ENCODE measurements at places on chromosomes 2 and 18. TPM values are rescaled to one million over a fixed set of nuclear protein-coding genes. Genes with fewer than 3 reads are reported as not detected.

Gene GGCX
- 76.6 TPM for total RNA-seq

Gene PLCD4
- 11.8 TPM for total RNA-seq

Gene CSRNP3
- 3.0 TPM for total RNA-seq

Gene KCNG3
- not detected for total RNA-seq

Gene INPP4A
- total RNA-seq, result 18.8 TPM

Gene SERPINB7
- 0.87 TPM for total RNA-seq

Gene PLEKHH2
- total RNA-seq, result 5.7 TPM

Gene EDAR
- total RNA-seq, result not detected

Gene TMEFF2
- total RNA-seq, result 2.8 TPM

Gene LRP1B
- total RNA-seq, result not detected

Gene LBH
- 336 TPM for total RNA-seq

Gene ADD2
- total RNA-seq, result not detected

Gene IL18RAP
- total RNA-seq, result not detected

Gene PPIL3
- 51.9 TPM for total RNA-seq

Gene TSPYL6
- total RNA-seq, result under 0.01 TPM

Gene TWIST2
- 297 TPM for total RNA-seq

Gene GCG
- total RNA-seq, result not detected

Gene SCYGR4
- total RNA-seq, result not detected

Gene SKOR2
- total RNA-seq, result not detected

Gene SLC9A4
- not detected for total RNA-seq

Gene ASAP2
- 33.3 TPM for total RNA-seq

Gene GBX2
- not detected for total RNA-seq

Gene PEX13
- 26.0 TPM for total RNA-seq

Gene C2orf66
- 0.17 TPM for total RNA-seq

Gene GKN2
- total RNA-seq, result not detected

Gene TPRKB
- total RNA-seq, result 8.1 TPM

Gene IL1RL1
- 0.33 TPM for total RNA-seq

Gene OSR1
- total RNA-seq, result 19.5 TPM

Gene CTLA4
- total RNA-seq, result not detected

Gene MEMO1
- 49.1 TPM for total RNA-seq

Gene CPLX4
- total RNA-seq, result not detected

Gene OXER1
- not detected for total RNA-seq

Gene GLI2
- total RNA-seq, result 3.2 TPM

Gene COL4A4
- total RNA-seq, result 0.50 TPM

Gene HOXD10
- total RNA-seq, result not detected

Gene HTR2B
- total RNA-seq, result 9.8 TPM

Gene CD226
- 0.66 TPM for total RNA-seq

Gene IL37
- total RNA-seq, result not detected

Gene STAT1
- 164 TPM for total RNA-seq

Gene SH2D6
- total RNA-seq, result not detected

Gene CGREF1
- 3.6 TPM for total RNA-seq
